ENCODE measurements at places on chromosomes 1 and 21. TPM values are rescaled to one million over a fixed set of nuclear protein-coding genes. Genes with fewer than 3 reads are reported as not detected.

Gene DNAJC6
- 7.4 TPM for total RNA-seq

Gene HSD3B2
- total RNA-seq = not detected

DNA sequence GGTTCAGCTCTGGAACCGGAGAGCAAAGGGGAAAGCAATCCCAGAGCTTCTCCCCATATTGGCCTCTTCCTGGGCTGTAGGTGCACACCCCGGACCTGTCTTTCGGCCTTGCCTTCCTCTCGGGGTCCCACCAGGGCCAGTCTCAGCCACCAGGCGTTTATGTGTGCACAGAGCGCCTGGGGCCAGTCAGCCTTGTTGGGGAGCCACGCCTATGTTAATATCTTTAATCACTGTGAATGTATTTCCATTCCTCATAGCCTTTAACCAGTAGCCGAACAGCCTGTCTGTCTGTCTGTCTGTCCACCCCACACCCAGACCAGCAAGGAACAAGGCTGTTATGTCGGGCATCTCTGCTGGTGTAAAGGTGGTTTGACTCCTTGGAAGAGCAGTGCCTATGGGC lies 18.8 kb downstream of the KCNC4 start:
- DNase-seq = no peak

GRCh38 chr1:110208916-110209645 lies 1.0 kb upstream of the KCNC4 start:
- DNase-seq = peak; percentile 23

DNA sequence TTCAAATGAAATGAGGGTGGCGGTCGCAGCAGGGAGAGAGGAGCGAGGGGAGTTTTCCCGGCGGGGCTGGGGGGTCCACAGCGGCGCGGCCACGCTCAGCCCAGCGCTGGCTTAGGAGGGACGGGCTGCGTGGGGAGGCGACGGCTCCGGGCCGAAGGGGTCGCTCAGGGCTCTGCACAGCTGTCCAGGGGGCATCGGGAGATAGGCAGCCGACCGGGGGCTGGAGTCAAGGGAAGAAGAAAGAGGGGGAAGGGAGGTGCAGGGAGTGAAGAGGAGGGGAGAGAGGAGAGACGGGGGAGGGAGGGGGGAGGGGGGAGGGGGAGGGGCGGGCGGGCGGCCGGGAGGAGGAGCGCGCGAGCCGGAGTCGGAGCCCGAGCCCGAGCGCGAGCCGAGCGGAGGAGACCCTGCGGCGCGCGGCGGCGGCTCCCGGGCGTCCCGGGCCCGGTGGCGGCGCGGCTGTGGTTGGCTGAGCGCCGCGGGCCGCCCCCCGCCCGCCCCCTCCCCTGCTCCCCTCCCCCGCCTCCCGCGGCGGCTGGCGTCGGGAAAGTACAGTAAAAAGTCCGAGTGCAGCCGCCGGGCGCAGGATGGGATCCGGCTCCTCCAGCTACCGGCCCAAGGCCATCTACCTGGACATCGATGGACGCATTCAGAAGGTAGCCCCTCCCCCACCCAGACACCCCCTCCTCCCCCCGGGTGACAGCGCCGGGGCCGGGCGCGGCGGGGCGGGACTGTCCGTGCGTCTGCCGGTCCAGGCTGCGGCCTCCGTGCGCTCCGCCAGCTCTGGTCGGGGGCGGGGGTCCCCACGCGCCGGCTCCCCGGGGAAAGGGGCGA lies at the start of gene PDE9A:
PDE9A (plus strand) TSS at position 391 of the 831 bp plus-strand sequence; CDS start at position 585, 194 bp downstream.
- DNase-seq = peak; percentile 80

- peak; percentile 67 for DNase-seq
Observed at GRCh38 chr1:206808615-206809014, 36.3 kb upstream of the IL10 start.
